Airway epithelial cell (primary cell): ENCODE measurements at places on chromosomes 1 and 21. TPM values are rescaled to one million over a fixed set of nuclear protein-coding genes. Genes with fewer than 3 reads are reported as not detected.

Gene RXFP4
- total RNA-seq: not detected in 2 replicates

Gene MNDA
- total RNA-seq: not detected in 2 replicates

Gene DDOST
- 199 and 276 TPM in 2 replicates for total RNA-seq

Gene KPRP
- not detected in 2 replicates for total RNA-seq

Gene GOLT1A
- not detected in 2 replicates for total RNA-seq

Gene PGLYRP4
- total RNA-seq: 3.5 and 10.7 TPM in 2 replicates

Gene ATP6V1G3
- total RNA-seq: not detected in 2 replicates

Gene KRTAP20-1
- total RNA-seq: not detected in 2 replicates

Gene SAMD11
- 0.98 and 1.3 TPM in 2 replicates for total RNA-seq

Gene U2AF1
- 24.9 and 27.6 TPM in 2 replicates for total RNA-seq

Gene CRNN
- total RNA-seq: 5.2 and 6.1 TPM in 2 replicates

Gene CFAP107
- not detected in 2 replicates for total RNA-seq

Gene NPL
- total RNA-seq: 0.88 and 2.7 TPM in 2 replicates

Gene SCAF4
- total RNA-seq: 4.7 and 10.6 TPM in 2 replicates

Gene PLPPR5
- not detected in 2 replicates for total RNA-seq

Gene REN
- total RNA-seq: not detected in 2 replicates

Gene ANGPTL3
- total RNA-seq: not detected in 2 replicates

Gene NES
- total RNA-seq: 0.85 and 0.93 TPM in 2 replicates

Gene L1TD1
- 0.74 and 1.1 TPM in 2 replicates for total RNA-seq

Gene FAM229A
- total RNA-seq: 0.78 and 1.3 TPM in 2 replicates

Gene MSH4
- total RNA-seq: not detected in 2 replicates

Gene PEAR1
- total RNA-seq: 5.0 and 6.3 TPM in 2 replicates

Gene RNF223
- total RNA-seq: 1.3 and 2.2 TPM in 2 replicates

Gene STYXL2
- not detected in 2 replicates for total RNA-seq

Gene CELA3A
- total RNA-seq: not detected in 2 replicates

Gene AMY2A
- total RNA-seq: not detected in 2 replicates

Gene AGMAT
- total RNA-seq: 0.70 and 0.99 TPM in 2 replicates

Gene CLCA2
- total RNA-seq: 98.8 and 141 TPM in 2 replicates

Gene HDAC1
- total RNA-seq: 94.7 and 102 TPM in 2 replicates

Gene ZNF648
- total RNA-seq: 0.14 TPM in 1 of 2 replicates, not detected in the other

Gene DPT
- not detected in 2 replicates for total RNA-seq

Gene GBP7
- total RNA-seq: not detected in 2 replicates

Gene RCSD1
- total RNA-seq: not detected in 2 replicates

Gene RGS5
- 0.19 and 1.1 TPM in 2 replicates for total RNA-seq

Gene KRTAP6-1
- not detected in 2 replicates for total RNA-seq

Gene ADORA1
- total RNA-seq: 0.09 and 0.14 TPM in 2 replicates

Gene TNFRSF4
- not detected in 2 replicates for total RNA-seq

Gene TRIM67
- total RNA-seq: not detected in 2 replicates

Gene FCRL1
- total RNA-seq: not detected in 2 replicates

Gene LAMTOR5
- 130 and 145 TPM in 2 replicates for total RNA-seq

Gene CHIA
- total RNA-seq: not detected in 2 replicates

Gene NFYC
- 25.4 and 35.9 TPM in 2 replicates for total RNA-seq

Gene TIAM1
- 19.3 and 21.7 TPM in 2 replicates for total RNA-seq

Gene RHD
- total RNA-seq: not detected in 2 replicates

Gene DNAJC28
- total RNA-seq: 0.42 TPM in 2 replicates

Gene BMP8A
- total RNA-seq: 0.14 TPM in 1 of 2 replicates, not detected in the other
